ENCODE measurements at places on chromosomes 5 and 9.

DNA sequence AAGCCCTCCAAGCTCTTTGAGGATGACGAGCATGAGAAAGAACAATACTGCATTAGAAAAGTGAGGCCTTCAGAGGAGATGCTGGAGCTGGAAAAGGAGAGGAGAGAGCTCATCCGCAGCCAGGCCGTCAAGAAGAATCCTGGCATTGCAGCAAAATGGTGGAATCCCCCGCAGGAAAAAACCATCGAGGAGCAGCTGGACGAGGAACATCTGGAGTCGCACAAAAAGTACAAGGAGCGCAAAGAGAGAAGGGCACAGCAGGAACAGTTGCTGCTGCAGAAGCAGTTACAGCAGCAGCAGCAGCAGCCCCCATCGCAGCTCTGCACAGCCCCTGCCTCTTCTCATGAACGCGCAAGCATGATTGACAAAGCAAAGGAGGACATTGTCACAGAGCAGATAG is 71.2 kb downstream of the C9orf152 start:
- DNase-seq: no peak

- no peak for DNase-seq
Observed at GRCh38 chr9:104329245-104329644, 174.8 kb upstream of the OR13F1 start.

DNA sequence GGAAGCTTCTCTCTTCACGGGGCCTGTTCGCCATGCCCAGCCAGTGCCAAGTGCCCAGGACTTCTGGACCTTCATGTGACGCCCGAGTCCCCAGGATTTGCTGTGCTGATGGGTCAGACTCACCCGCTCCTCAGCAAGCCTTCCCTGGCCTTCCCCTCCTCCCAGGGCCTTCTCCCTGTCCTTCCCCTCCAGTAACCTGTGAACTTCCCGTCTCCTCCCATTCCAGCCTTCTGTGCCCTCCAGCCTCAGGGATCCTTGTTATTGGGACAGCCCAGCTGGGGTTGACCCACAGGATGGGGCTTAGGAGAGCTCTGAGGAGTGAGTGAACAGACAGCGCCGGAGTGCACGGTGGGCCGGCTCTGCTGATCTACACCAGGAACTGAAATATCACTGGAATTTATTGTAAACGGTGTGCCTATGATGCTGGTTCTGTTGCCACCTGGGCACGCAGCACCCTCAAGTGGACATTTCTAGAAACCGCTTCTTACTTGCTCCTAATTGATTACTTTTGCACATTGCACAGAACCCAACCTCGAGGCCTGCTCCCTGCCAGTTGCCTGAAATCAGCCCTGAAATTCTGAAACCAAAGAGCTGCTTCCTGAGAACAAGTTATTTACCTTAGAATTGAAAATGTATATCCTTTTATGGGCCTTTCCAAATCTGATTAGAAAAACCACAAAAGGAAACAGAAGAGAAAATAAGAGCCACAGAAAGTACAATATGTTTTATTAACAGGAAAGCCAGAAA is 1.5 kb downstream of the SPAAR start:
- DNase-seq: peak; percentile 38

- DNase-seq: peak; percentile 78
Observed at GRCh38 chr5:174419540-174420132, 304.7 kb upstream of the MSX2 start.

- DNase-seq: no peak
Observed at GRCh38 chr5:43967165-43967564, 364.2 kb downstream of the NNT start.

DNA sequence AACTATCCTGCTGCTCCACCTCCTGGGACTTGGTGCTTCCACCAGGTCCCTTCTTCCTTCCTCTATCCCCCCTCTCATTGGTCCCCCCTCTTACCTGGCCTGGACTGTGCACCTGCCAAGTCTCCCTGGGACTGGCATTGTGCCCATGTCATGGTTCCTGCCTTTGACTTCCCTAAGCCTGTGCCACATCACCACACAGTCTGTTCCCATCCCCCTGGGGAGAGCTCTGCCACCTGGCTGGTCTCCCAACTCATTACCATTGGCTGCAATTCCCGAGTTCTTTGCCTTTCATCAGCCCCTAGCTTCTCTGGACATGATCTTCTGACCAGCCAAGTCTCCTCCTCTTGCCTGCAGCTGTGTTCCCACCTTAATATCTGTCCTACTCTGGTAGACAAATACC is 180.3 kb downstream of the SREK1 start:
- no peak for DNase-seq

DNA sequence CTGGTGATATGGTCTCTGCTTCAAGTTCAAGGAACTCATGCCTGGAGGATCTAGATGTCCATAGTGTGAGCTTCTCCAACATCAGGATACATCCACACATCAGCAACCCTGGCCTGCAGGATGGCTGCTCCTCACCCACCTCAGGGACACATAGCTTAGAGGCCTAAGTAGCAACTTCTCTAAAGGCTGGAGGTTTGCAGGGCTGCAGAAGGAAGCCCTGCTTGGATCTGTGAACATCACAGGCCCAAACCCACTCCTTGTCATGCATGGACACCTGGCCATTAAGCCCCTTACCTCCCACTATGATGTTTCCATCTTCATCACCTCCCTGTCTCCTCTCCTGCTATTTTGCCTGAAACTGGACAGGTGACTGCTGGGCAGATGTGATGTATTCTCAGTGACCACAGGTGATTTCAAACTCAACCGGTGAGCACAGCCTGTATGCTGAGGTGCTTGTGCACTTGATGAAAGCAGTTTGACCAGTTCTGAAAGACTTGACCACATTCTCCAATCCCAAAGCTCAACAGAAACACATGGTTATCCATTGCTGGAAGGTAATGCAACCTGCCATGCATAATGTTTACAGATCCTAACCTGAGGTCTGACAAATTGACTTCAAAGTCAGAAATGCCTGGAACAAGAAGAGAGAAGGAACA is 205.2 kb downstream of the FSTL4 start:
- no peak for DNase-seq

DNA sequence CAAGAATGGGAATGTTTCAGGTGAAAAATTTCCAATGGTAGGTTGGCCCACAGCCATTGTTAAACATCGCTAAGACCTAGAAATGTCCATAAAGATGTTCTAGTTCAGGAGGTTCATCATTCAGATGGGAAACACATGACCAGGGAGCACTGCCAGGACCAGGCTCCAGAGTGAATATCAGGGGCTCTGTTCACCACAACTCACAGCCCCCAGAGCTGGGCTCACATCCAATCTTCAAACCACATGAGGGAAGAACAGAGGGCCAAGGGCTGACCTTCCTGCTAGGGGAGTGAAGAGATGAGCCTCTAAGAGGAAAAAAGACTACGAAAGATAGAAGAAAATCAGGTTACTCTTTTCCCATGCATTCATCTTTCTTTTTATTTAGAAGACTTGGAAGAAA is 205.8 kb downstream of the SEMA5A start:
- no peak for DNase-seq

DNA sequence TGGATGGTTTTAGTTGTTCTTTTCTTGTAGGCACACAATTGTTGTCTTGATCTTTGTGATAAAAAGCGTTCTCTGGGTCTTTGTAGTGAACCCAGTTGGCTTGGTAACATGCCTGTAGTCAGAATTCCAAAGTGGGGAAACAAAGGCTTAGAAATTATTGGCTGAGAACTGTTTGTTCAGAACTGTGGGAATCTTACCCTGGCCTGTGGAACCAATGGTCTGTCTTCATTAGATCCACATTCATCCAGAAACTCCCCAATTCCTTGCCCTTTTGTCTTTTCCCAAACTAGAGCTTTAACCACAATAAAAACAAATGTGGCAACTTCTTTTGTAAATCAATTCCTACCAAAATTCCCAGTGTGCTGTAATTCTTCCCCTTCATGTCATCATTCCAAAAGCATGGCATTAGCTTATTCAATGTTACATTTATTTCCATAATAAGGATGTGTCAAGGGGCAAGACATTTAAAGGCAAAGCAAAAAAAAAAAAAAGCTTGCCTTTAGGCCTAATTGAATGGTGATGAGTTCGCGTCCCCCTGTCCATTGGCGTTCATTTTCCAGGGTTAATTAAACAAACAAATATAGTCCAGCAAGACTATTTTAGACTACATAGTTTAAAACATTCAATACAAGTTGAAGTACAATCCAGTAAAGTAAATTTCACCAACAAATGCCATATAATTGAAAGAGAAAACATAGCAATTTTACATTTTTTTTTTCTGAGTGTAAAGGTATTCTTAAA is 249.8 kb upstream of the ZNF608 start:
- DNase-seq: no peak

- no peak for DNase-seq
Observed at GRCh38 chr9:135192686-135193085, 105.2 kb downstream of the OLFM1 start.

GRCh38 chr9:95499847-95500246 is 16.9 kb downstream of the PTCH1 start:
- DNase-seq: no peak

DNA sequence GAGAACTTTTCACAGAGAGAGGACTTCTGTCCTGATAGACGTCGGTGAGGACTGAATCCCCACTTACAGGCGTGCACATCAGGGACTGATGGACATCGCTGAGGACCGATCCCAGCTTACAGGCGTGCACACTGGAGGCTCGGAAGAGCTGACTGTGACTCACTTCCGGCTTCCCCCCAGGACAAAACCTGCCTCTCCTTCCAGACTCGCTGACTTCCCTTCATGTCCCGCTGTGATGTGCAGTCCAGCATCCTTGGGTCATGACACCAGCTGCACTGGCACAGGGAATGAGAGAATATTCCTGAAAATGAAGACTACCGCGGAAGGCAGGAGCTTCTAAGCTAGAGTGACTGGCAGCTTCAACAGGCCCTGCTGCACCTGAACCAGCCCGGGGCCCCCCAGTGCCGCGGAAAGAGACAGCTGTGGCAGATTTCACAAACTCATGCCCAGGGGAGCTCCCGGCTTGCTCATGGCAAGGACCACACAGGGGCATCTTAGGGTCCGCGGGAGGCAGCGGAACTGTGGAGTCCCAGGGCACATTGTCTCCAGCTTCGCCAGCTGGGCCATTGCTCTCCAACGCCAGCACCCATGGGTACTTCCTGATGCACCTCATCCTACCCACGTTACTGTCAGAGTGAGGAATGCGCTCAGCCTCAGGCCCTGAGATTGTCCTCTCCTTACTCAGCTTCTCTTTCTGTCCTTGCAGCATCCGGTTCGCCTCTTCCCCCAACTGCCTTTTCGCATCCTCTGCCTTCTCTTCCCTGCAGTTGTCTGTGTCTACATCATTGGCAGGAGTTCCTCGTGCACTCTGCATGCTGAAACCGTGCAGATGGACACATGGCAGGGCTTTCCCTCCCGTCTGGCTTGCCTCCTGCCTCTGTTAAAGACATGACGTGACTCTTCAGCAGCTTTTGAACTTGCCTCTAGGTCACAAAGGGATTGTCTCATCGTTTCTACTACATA is 29.5 kb downstream of the SURF6 start:
- no peak for DNase-seq

DNA sequence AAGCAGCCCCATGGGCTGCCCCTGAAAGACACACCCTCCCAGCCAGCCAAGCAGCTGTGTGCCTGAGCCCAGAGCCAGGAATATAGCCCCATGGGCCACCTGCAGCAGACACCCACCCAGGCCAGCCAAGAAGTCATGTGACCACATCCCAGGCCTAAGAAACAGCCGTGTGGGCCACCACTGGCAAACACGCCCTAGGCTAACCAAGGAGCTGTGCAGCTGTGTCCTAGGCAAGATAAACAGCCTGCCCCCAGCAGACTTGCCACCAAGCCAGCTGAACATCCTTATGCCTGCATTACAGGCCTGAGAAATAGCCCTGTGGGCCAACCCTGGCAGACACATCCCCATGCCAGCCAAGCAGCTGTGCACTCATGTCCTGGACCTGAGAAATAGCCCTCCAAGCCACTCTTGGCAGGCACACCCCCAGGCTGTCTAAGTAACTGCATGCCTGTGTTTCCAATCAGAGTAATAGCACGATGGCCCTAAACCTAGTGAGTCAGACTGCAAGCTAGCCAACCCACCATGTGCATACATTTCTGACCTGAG is 143.0 kb downstream of the ADAMTS6 start:
- no peak for DNase-seq

GRCh38 chr5:120767178-120767820 is 303.2 kb downstream of the PRR16 start:
- DNase-seq: no peak

GRCh38 chr9:115850548-115851304 is 302.9 kb upstream of the PAPPA start:
- no peak for DNase-seq

DNA sequence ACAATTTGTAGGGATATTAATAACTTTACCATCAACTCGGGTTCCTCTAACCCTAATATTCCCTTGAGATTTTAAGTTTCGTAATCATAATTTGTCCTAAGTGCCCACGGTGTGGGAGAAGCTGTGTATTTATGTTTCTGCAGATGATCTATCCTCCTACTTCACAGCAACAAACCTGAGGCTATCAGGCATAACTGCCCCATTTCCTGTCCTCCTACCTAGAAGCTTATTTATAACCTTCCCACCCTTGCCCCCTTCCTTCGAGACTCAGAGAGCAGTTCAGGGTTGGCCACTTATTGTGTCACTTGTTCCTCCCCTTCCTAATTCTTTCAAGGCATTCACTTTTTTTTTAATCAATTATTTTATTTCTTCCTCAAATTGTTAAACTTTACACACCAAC is 29.6 kb upstream of the LCP2 start:
- DNase-seq: no peak

GRCh38 chr9:126752881-126753670 is 51.8 kb upstream of the ZBTB43 start:
- no peak for DNase-seq

DNA sequence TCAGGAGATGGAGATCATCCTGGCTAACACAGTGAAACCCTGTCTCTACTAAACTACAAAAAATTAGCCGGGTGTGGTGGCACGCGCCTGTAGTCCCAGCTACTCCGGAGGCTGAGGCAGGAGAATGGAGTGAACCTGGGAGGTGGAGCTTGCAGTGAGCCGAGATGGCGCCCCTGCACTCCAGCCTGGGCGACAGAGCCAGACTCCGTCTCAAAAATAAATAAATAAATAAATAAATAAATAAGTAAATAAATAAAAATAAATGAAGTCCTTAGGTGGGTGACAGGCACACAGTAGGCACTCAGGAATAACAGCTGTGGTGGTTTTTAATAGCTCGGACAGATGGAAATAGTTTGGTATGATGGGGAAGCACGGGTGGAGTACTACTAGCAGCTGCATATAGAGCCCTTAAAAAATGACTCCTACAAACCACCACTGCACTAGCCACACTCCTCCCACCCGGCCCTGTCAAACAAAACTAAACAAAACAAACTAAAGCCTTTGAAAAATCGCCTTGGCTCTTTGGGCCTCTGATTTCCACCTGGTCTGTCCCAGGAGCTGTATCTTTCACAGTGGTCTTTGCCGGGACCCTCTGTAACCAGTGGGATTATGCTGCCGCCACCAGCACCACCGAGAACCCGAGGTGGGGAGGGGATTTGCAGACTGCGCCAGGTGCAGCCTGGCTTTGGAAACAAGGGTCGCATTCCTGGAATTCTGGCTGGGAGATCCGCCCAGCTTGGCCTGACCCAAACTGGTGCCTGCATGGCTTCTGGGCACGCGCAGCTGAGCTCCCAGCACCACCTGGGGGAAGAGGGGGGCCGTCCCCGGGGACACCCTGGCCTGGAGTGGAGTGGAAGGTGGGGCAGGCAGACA is 5.1 kb upstream of the WDR5 start:
- no peak for DNase-seq

- DNase-seq: no peak
Observed at GRCh38 chr5:119290161-119290569, 65.7 kb upstream of the TNFAIP8 start.

GRCh38 chr5:135330798-135331096 is 68.3 kb downstream of the MACROH2A1 start:
- DNase-seq: no peak

- peak; percentile 85 for DNase-seq
Observed at GRCh38 chr9:95317119-95317892, at the start of gene FANCC. Gene FANCC (minus strand): TSS chr9:95317709. CDS start chr9:95249291, 68,418 bp downstream.
